ENCODE measurements at places on chromosomes 2 and 18.

GRCh38 chr18:28112056-28112470 is 64.9 kb downstream of the CDH2 start:
- no peak for DNase-seq

DNA sequence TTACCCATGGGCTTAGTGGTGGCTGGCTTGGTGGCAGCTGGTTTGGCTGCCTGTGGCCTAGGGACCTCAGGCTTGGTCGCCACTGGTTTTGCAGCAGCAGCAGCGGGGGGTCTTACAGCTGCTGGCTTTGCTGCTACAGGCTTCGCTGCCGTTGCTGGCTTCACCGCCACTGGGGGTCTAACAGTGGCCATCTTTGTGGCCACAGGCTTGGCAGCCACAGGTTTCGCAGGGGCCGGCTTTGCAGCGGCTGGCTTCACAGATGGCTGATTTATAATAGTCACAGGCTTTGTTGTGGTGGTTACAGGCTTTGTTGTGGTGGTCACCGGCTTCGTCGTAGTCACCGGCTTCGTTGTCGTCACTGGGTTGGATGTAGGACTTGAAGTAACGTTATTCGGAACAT is 77.8 kb downstream of the COL6A3 start:
- no peak for DNase-seq

GRCh38 chr2:44267796-44268648 is 7.3 kb upstream of the SLC3A1 start:
- no peak for DNase-seq

DNA sequence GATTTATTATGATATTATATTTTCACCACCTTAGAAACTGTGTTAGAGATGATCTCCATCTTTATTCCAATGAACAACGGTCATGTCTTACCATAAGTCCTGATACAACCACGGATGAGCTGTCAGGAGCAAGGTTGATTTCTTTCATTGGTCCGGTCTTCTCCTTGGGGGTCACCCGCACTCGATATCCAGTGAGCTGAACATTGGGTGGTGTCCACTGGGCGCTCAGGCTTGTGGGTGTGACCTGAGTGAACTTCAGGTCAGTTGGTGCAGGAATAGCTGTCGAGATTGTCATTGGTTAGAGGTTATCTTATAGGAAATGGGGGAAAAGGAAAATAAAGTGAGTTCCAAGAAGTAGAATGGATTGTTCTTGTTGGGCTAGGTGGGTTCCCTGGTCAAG is 56.8 kb downstream of the FN1 start:
- no peak for DNase-seq
